T-helper 17 cell (primary cell): ENCODE measurements at places on chromosomes 16 and 17.

GRCh38 chr16:11634312-11634711, 33.9 kb upstream of the SNN start:
- no peak for DNase-seq

GRCh38 chr17:2215616-2216364, 87.8 kb downstream of the SMG6 start:
- peak; percentile 31 for DNase-seq

DNA sequence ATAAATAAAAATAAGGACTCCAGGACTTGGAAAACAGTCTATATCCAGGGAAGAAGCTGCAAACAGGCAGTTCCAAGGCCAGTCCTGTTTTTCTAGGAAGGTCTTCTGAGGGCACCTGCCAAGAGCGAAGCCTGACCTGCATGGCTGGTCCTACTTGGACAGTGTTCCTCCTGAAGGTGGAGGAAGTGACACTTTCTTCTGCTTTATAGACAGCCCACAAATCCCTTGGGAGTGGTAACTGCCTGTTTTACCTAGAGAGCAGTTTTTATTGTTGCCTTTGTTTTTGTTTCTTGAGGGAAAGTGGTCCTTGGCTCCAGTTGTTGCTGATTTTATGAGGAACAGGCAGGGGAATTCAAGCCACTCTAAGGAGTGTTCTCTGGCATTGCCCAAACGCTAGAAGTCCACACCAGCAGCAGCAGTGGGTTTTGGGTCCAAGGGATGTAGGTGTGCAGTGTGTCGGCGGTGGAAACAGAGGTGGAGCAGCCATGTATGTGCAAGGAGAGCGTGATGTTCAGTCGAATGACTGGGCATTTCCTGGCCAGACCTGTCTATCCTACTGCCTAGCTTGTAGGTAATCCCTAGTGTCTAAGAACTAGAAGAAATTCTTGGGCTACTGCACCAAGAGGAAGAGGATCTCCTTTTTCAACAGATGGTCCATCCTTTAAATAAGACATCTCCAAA, 35.3 kb downstream of the LDHD start:
- DNase-seq = no peak

- DNase-seq = no peak
Measured at GRCh38 chr17:62186841-62187240, 121.8 kb upstream of the MED13 start.

DNA sequence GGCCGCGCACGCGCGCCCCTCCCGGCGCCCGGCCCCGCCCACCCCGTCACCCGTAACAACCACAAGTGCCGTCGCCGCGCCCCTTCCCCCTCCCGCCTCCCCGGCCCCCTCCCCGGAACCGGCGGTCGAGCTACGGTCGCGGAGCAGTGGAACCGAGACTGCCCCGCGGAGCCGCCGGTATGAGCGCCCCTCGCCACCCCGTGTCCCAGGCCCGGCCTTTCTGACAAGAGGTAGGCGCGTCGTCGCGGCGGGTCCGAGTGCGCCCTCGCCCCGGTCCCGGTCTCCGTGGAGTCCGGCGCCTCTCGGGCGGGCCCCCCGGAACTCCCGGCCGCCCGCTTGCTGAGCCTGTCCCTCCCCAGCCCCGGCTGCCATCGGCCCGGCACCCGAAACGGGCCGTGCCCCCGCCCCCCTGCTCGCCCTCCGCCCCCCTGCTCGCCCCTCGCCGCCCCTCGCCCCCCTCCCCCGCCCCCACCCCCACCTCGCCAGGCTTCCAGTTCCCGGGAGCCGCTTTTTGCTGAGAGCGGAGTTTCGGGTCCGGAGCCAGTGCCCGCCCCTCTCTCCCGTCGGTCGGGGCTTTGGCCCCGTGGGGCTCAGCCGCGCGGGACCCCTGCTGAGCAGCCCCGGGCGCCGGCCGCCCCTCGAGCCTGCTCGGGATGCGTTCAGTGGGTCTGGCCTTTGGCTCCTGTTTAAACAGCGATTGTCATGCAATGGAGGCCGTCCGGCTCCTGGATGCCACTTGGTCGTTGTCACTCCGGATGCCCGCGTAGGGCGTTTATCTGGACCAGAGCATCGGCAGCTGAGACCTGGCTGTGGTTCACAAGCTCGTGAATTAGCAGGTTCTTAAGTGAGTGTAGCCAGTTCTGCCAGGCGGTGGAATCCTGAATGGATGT, at the start of gene SEC14L1:
SEC14L1 (plus strand) TSS at position 92 of the 890 bp plus-strand sequence. CDS start 2,628 bp downstream, outside the sequence.
- no peak for DNase-seq

DNA sequence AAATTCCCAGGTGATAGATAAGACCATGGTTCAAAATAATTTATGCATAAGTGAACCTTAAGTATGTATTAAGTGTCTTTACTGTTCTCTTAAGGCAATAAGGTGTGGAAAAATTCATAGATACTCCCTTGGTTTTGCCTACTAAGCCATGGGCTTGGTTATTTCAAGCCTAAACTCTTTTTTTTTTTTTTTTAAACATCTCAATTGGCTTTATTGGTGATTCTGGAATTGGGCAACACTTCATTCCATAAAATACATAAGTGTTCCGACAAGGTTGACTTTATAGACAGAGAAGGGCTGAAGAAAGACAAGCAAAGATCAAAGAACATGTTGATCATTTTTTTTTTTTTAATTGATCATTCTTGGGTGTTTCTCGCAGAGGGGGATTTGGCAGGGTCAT, 73.5 kb downstream of the ESRP2 start:
- no peak for DNase-seq

GRCh38 chr17:44312396-44313104, 4.1 kb downstream of the RUNDC3A start:
- no peak for DNase-seq

GRCh38 chr16:11251525-11252481, 4.2 kb downstream of the SOCS1 start:
- DNase-seq = peak; percentile 61

DNA sequence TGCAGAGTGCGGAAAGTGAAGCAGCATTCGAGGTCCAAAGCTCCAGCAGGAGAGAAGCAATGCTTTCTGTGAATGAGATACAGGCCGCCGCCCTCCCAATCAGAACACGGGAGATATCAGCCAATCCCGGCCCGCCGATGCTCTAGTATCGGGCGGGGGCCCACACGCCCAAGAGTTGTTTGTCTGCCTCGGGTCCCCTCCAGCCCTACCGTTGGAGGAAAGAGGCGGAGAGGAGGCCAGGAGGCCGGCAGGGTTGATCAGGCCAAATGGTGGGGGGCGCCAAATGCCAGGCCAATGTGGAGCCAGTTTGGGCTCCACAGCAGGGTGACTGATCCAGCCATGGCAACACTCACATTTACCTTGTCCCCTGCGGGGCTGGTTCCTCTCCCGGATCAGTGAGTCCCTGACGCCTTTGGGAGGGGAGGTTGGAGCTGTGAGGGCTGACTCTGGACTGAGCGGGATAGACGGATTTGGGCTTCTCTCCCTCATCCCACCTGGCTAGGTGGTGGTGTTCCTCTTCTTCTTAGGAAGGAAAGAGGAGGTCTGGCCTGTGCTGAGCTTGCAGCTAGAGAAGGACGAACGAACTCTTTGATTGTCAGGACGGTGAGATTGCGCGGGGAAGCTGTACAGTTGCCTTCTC, 10.4 kb upstream of the CUEDC1 start:
- DNase-seq = no peak

GRCh38 chr16:57640612-57641011, 12.2 kb downstream of the ADGRG1 start:
- DNase-seq = no peak

DNA sequence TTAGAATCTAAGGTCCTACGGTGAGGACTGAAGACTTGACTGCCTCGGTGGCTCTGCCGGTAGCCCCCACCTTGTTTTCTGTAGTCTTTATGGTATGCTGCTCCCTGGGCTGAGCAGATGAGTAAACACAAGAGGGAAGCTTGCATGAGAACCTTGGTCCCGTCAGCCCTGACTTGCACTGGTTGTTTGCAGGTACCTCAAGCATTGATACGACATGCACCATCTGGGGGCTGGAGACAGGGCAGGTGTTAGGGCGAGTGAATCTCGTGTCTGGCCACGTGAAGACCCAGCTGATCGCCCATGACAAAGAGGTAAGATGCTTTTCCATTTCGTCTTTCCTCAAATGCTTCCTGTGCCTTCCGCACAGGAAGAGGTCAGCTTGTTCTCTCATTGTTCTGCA, 21.1 kb upstream of the TACO1 start:
- DNase-seq = no peak

DNA sequence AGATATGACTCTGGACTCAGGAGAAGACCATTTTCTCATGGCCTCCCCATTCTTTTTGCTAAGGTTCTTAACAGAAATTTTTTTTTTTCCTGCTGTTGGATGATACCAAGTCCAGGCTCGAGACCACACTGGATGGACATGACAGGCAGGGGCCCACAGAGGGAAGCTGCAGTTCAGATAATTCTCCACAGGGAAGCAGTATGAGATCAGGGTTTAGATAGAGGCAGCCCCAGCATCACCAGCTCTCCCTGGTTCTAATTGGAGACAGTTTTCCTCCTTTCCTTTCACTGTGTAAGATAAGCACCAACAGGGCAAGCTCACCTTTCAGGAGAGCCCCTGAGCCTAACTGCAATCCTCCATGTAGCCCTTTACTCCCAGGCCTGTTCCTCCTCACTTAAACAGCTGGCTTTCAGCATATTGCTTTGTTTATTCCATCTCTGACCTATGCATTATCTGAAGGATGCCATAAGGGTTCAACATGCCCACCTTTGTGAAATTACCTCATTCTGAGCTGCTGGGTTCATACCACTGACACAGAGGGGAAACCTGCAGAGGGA, 108.1 kb downstream of the SNX11 start:
- no peak for DNase-seq

- DNase-seq = no peak
Measured at GRCh38 chr17:17395246-17395802, 81.5 kb upstream of the MED9 start.

- no peak for DNase-seq
Measured at GRCh38 chr16:11298143-11298900, 17.2 kb upstream of the PRM1 start.

GRCh38 chr16:58551496-58551895, 36.2 kb downstream of the SETD6 start:
- no peak for DNase-seq

- no peak for DNase-seq
Measured at GRCh38 chr16:82703871-82704768, 77.4 kb downstream of the CDH13 start.

DNA sequence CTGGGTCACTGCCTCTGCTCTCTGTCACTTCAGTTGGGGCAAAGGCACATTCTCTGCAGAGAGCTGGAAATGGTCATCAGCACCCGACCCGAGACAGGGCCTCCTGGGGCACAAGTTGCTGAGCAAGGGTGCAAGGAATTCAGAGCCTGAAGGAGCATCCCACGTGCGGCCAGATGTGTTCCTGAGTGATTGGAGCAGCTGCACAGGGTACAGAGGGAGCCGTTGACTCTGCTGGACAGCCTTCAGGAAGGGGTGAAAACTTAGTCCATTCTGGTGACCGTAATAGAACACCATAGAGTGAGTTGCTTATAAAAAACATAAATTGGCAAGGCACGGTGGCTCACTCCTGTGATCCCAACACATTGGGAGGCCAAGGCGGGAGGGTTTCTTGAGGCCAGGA, 106.8 kb downstream of the CCDC182 start:
- no peak for DNase-seq

DNA sequence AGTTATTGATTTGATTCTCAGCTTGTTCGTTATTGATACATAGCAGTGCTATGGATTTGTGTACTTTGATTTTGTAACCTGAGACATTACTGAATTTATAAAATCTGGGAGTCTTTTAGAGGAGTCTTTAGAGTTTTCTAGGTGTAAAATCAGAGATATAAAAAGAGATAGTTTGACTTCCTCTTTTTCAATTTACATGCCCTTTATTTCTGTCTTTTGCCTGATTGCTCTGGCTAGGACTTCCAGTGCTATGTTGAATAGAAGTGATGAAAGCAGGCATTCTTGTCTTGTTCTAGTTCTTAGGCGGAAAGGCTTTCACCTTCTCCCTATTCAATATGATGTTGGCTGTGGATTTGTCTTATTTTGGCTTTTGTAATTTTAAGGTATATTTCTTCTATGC, 106.2 kb downstream of the PHKB start:
- no peak for DNase-seq

GRCh38 chr17:13919818-13920217, 149.5 kb upstream of the COX10 start:
- DNase-seq = no peak

GRCh38 chr16:19841184-19841583, 43.5 kb downstream of the GPRC5B start:
- no peak for DNase-seq

- DNase-seq = no peak
Measured at GRCh38 chr16:54341892-54342776, 55.5 kb upstream of the IRX3 start.

DNA sequence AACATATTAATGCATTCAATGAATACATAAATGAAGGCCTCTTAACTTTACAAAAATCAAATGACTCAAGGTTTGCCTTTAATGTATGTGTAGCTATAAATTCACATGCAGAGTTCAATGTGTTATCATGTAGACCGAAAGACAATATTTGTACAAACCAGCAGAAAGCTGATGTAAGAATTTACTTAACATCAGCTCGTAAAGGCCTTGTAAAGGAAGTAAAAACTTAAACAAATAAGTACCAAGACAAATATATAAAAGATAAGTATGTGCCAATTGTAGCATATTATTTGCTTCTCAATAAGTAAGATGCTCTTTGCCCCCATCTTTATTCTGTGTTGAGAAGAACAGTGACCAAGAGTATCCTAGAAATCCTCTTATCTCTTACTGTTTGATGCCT, 105.7 kb downstream of the SYCE1L start:
- DNase-seq = no peak

DNA sequence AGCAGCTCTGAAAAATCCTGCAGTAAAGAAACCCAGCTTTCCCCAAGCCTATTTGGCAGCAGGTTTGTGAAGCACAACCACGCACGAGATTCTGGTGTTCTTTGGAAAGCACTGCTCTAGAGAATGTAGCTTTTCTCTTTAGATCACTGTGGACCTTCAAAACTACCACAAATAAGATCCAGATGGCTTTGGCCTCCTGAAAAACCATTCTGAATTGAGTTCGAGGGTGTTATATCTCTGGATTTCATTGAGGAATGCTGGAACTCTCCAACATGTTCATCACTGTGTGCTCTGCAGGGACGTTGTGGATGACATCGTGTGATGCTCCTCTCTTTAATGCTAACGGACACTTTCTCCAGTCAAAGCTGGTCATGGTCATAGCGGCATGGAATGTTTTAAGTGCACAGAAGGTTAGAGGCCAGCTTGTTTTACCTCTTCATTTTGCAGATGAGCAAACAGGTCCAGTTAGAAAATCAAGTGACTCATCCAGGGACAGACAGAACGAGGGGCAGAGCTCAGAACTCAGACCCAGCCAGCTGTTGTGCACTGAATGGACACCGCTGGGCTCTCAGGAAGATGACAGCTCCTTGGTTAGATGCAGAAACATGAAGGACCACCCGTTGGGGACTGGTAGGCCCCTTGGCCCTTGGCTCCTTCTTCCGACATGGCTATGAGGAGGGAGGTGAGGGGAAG, 37.2 kb downstream of the CCDC42 start:
- DNase-seq = no peak
